CD8-positive, alpha-beta T cell (primary cell): ENCODE measurements at places on chromosomes 12 and 14.

DNA sequence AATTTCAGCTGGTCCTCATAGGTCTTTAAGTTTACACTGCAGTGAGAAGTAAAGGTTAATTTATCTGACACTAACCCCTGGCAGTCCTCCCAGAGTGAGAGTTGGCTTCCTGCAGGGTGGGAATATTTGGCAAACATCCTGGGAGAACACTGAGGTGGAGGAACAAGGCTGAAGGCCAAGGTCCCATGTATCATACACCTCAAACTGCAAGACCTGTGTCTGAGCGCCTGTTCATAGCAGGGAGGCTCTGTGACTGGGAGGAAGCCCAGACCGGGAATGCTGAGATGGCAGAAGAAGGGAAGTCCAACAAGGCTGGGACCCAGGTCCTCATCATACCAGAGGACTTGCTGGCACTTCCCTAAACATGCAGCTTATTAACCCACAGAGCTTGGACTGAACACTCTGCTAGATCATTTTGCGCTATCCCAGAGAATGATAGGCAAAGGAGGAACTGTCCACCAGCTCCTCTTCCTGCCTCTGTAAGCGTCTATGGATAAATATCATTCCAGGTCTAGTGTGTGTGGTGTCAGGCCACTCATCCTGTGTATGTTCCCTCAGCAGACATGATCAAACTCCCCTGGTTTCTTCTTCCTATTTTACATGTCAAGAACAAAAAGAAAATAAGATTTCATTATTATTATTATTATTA, 199.6 kb upstream of the CNOT2 start:
- DNase-seq = no peak

DNA sequence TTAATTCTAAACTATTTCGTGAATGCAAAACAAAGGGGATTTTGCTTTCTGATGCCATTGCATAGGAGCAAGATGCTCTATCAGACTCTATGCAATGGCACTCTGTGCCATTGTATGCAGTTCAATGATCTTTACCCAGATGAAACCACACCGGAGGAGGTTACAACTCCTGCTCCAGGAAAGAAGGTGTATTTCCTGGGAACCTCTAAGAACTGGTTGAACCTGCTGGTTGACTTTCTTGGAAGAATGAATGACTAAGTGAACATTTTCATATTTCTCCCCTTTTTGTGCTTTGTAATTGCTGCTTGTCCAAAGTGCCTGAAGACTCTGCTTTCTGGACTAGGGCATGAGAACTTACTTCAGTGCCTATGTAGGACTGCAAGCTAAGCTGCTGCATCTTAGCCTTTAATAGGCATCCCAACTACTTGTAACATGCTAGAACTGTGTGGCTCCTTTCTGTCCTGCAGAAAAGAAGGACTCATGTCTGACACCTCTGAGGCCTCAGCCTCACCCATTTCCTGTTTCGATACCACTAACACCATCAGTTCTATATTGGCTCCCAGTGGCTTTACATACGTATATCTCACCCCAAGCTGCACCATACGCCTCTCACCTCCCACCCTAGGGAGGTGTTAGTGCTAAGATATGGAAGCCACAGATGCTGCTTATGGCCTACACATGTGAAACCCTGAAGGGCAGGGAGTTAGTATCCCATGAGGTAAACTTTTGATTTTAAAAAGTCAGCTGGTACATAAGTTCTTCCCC, 193.5 kb upstream of the CNOT2 start:
- DNase-seq = peak; percentile 3

DNA sequence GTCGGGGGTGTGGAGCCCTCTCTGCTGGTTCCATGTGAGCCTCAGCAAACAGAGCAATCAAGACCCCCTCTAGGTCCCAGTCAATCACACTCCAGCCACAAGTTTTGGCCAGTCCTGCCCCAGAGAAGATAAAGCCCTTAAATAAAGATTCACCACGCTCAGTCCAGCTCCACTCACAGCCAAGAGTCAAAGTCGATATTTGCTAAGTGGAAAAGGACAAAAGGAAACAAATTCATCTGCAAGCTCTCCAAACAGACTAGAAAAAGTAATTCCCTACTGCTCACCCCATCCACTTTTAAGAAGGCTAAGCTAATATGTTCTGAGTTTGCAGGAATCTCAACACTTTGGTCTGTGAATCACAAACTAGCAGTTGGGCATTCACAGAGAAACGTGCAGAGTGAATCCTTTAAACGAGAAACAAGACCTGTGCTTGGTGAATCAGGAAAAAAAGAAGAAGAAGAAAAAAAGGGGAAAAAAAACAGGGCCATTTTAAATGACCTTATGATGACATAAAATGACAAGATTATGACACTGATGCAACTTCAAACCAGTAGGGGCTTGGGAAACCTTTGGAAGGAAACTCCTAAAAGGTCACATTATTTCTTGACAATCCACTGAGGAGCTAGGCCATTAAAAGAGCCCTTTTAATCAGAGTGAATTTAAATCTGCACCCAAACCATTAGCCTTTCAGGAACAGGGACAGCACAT, 41.8 kb upstream of the FOXN3 start:
- no peak for DNase-seq

- no peak for DNase-seq
Observed at GRCh38 chr12:89775063-89775985, 66.7 kb upstream of the ATP2B1 start.

DNA sequence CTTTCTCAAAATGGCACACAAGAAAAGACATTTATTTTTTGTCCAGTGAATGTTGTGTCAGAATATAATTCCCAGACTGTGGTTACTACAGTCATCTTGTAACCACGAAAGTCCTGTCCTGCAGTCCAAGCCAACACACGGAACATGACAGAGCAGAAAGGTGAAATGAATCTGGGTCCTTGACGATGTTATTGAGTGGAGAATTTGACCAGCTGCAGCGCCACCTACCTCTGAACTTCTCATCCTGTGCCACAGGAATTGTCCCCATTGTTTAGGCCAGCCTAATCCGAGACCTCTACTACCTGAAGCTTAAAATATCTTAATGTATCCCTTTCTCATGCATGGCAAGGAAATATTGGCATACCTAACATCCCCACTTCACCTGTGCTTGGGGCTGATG, 64.1 kb upstream of the OTX2 start:
- DNase-seq = no peak

DNA sequence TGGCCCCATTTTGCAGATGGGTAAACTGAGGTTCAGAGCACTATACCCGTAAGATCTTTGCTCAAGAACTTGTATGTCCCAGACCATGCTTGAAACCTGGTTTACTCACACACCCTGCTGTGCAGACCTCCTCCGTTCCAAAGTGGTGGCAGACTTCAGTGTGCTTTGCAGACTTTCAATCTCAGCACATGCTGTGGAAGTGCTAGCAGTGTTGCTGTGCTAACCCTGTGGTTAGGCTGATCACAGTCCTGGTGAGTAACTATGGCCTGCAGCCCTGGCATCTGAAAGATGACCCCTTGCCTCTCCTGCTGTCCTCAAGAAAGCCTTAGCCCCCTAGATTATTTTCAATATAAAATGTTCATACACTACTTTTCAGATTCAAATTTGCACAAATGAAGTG, 450.6 kb downstream of the DPF3 start:
- no peak for DNase-seq

GRCh38 chr12:50533971-50534370, 29.2 kb downstream of the DIP2B start:
- no peak for DNase-seq

DNA sequence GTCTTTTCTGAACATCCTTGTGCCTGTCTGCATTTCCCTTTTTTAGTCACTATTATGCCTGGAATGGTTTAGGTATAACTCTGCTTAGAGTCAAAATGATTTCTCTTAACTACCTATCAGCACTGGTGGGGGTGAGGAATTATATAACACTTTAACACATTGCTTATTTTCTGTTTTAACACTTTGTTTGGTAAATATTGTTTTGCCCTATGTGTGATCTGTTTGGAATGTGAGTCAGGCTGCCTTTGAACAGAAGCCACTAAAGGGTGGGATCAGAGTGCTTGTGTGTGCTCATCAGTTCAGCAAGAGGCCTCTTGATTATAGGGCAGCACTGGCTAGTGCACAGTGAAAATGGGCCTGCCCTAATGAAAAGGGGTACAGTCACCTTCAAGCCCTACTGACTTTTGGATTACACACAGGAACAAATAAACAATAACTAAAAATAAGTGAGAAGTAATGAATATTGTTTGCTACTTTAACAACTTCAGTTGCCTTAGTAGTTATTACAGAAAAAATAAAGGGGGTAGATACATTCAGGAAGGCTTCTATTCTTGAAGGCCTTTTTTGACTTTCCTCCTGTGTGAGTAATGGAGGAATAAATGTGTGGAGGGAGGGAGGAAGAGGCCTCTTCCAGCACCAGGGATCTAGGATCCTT, 23.2 kb downstream of the NGDN start:
- no peak for DNase-seq

- no peak for DNase-seq
Observed at GRCh38 chr12:89354612-89355067, 2.3 kb upstream of the DUSP6 start.

- DNase-seq = no peak
Observed at GRCh38 chr14:76921088-76921399, 94.8 kb downstream of the LRRC74A start.

GRCh38 chr12:101891462-101891971, 14.1 kb downstream of the DRAM1 start:
- DNase-seq = no peak

- DNase-seq = no peak
Observed at GRCh38 chr12:55188974-55189556, 31.8 kb upstream of the OR10A7 start.

GRCh38 chr14:61876362-61877034, 114.3 kb downstream of the SNAPC1 start:
- DNase-seq = no peak

DNA sequence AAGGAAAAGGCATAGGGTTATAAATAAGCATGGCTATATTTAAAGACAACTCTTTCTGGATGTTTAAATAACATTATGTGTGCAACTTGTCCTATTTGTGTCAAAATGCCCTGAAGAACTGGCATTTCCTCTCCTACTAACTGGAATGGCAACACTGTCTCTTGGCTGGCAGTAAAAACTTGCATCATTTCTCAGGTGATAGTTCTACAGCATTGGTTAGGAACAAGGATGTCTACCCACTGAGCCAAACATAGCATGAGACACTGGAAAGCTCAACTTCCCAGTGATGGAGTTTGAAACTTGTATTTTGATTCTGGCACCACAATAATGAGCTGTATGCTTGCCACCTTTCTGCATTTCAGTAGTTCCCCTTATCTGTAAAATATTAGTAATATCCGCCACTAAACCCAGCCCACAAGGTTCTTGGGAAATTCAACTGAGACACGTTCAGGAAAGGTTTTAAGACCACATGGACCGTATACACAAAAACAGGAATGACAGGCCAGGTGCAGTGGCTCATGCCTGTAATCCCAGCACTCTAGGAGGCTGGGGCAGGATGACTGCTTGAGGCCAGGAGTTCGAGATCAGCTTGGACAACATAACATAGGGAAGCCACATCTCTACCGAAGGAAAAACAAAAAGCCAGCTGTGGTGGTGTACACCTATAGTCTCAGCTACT, 5.1 kb downstream of the SLC38A2 start:
- no peak for DNase-seq

GRCh38 chr12:108507971-108508642, 7.0 kb upstream of the FICD start:
- DNase-seq = no peak

DNA sequence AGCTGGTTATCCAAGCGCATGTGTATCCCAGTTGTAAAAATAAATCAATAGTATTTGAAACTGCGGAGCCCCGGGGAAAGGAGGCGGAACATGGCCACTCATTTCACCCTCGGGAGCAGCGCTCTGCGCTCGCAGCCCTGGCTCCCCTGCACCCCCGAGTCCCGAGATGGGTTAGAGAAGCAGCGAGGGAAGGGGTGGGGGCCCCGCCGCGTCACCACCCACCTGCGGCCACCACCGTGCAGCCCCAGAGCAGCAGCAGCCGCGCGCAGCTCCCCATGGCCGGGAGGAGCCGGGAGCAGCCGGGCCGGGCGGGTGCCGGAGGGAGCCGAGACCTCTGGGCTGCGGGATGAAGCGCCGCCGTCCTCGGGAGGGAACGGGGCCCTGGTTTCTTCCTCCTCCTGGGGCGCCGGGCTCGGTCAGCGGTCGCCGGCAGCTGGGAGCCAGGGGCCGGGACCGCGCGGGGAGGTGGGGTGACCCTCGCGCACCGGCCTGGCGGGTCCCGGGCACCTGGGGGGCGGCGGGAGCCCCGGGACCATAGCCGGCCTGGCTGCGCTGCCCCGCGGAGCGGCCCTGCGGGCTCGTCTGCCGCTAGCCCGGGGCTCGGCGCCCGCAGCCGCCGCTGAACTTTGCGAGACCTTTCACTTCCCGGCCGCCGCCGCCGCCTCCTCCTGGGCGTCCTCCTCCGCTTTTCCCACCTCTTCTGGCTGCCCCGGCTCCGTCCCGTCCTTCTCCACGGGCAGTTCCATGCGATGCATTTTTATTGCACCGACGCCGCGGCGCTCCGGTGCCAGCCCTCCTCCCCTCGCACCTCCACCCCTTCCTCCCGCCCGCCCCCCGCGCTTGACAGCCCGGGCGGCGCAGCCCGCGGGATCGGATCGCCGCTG, at the start of gene NTN4:
TSS of gene NTN4 (minus strand) at position 732 of the 884 bp plus-strand sequence. CDS start at position 277, 455 bp downstream.
- no peak for DNase-seq

DNA sequence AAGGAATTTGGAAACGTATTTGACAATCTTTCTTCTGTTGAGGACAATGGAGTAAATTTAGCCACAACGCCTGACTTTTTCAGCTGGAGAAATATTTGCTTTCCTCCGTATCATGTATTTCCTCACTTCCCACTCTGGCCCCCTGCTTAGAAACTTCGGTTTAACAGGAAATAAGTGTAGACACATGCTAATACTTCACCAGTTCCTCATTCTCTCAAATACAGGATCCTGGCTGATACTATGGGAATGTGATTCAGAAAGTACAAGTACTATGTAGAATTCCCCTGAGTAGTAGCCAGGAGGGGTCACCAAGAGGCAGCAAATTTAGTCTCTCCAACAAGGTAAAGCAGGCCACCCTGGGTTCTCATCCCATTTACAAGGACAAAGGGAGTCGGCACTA, 58.0 kb downstream of the FAR2 start:
- DNase-seq = no peak

GRCh38 chr14:103686831-103687485, 28.3 kb downstream of the XRCC3 start:
- DNase-seq = no peak

DNA sequence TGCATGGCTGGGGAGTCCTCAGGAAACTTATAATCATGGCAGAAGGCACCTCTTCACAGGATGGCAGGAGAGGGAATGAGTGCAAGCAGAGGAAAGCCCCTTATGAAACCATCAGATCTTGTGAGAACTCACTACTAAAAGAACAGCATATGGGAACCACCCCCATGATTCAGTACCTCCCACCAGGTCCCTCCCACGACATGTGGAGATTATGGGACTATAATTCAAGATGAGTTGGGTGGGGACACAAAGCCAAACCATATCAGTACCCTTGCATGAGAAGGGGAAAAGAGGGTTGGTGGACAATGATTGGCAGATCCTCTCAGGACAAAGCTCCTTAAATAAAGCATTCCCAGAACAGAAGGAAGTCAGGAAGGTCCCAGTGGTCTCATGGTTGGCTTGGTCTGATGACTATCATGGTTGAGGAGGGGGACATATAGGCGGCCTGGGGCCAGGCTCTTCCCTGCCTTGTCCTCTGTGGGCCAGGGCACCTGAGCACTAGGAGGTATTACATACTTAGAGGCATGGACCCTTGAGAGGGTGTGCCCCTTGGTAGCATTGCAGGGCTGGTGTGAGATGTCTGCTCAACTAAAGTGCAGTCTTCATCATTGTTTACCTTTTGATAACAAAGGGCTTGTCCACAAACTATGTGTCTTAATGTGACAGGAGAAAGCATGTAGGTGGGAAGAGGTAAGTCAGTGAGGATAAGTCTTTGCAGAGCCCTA, 22.2 kb downstream of the HSD17B6 start:
- no peak for DNase-seq
